ENCODE measurements at places on chromosomes 6 and 20.

DNA sequence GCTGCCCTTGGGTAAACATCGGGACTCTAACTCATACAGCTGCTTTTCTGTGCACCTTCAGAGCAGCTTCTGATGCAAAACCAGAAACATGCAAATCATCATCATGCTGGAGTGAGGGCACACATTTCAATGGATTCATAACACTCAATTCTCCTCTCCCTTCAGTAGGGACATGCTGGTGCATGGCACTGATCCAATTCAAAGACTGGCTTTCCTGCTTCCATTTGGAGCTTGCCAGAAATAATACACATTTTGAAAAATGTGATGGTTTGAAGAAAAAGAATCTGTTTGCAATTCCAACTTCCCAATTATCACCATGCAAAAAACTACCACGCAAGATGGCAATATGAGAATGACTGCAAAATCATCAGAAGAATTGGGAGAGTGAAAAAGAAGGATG is 65.2 kb upstream of the PDE10A start:
- DNase-seq: no peak

DNA sequence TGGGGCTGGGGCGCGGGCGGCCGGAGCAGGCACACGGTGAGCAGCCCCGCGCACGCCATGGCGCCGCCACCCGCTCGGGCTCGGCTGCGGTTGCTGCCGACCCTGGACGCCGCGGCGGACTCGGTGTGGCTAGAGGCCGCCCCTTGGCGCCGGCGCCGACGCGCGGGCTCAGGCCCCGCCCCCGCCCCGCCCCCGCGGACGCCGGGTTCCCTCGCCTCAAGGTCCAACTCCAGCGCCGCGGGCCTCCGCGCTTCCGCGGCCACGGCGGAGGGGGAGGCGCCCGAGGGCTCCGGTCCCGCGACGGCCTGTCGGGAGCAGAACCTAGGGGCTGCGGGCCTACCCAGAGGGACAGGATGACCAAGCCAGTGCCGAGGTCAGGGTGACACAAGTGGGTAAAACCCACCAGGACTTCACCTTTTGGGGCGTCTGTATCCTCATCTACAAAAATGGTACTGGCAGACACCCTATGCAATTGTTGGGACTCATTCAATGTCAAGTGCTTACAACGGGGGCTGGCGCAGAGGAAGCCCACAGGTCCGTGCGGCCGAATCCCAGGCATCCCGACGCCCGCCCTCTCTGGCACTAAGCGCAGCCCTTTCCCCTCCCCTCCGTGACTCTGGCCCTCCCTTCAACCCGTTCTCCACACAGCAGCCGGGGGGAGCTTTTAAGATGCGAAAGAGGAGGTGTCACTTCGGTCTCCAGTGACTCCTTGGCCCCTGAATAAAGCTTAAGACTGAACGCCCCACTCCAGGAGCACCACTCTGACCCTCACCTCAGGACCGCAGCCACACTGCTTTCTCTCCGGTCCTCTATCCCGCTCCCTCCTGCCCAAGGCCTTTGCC is at the start of gene NECAB3:
Gene NECAB3, minus strand, starts transcription at position 135 of the 842 bp plus-strand sequence. Its CDS starts 76 bp downstream, at position 59.
- peak; percentile 92 for DNase-seq

DNA sequence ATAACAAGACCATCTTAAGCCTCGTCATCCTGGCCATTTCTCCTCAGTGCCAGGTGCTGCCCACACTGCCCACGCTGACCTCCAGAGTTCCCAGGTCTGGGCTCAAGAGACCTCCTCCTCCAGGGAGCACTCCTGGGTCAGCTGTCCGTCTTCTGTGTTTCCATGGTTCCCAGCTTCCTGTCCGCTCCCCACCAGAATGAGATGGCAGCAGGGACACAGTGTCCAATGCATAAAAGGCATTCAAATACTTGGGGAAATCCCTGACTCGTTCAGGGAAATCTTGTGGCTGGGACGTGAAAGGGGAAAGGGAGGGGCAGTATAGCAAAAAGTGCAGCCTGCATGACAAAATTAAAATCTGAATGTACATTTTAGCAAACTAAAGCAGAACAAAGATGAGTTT is 54.3 kb downstream of the SLC23A2 start:
- no peak for DNase-seq

GRCh38 chr6:33850869-33851541 is 47.2 kb upstream of the MLN start:
- DNase-seq: no peak

DNA sequence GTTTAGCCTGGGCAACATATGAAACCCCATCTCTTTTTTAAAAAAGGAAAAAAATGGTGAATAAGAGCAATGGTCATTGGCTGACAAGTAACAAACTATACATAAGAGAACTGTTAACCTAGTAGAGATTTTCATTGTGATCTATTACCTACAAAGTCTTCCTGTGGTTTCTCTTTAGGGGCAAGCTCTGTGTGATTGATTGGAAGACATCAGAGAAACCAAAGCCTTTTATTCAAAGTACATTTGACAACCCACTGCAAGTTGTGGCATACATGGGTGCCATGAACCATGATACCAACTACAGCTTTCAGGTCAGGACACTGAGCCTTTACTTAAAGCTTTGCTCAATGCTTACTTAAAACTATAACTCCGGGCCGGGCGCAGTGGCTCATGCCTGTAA is 19.2 kb downstream of the MGME1 start:
- DNase-seq: no peak

GRCh38 chr20:50957276-50957675 is 1.1 kb downstream of the DPM1 start:
- no peak for DNase-seq

- no peak for DNase-seq
Measured at GRCh38 chr20:16241911-16242310, 331.3 kb downstream of the KIF16B start.

DNA sequence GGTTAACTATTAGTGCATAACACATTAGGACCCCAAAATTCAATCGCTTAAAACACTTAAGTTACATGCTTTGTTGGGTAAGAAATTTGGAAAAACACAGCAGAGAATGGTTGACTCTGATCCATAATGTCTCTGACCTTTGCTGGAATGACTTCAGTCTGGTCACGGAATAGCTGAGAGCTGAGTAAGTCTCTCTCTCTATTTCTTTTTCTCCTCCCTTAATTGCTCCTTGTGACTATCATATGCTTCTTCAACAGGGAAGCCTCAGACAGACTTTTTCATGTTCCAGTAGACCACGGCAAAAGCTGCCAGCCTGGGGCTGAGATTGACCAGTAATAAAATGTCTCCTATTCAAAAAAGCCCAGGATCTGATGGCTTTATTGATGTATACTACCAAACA is 4.8 kb downstream of the OR12D1 start:
- DNase-seq: no peak
